ENCODE measurements at places on chromosomes 3 and 15.
A peak's percentile ranks its signal among the peaks of the same experiment; 100 is the strongest.

- DNase-seq = no peak
Observed at GRCh38 chr3:17942856-17943255, 200.4 kb upstream of the TBC1D5 start.

DNA sequence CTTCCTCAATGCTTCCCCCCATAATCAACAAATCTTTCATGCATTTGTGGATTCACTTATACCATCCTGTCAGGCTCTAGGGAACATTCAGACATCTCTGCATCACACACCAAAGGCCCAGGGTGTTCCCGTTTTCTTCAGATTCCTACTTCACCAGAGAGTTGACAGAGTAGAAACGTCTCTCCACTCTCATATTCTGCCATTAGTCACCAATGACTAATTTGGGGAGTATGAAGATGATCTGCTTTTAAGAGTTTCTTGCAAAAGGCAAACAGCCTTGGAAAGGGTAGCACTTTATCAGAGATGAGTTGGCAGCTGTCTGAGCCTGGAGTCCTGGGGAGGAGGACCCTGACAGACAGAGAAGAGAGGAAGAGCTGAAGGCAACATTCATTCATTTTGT lies 55.8 kb upstream of the DGKG start:
- DNase-seq = peak; percentile 33

GRCh38 chr3:198018416-198018815 lies 58.4 kb downstream of the LMLN start:
- no peak for DNase-seq

DNA sequence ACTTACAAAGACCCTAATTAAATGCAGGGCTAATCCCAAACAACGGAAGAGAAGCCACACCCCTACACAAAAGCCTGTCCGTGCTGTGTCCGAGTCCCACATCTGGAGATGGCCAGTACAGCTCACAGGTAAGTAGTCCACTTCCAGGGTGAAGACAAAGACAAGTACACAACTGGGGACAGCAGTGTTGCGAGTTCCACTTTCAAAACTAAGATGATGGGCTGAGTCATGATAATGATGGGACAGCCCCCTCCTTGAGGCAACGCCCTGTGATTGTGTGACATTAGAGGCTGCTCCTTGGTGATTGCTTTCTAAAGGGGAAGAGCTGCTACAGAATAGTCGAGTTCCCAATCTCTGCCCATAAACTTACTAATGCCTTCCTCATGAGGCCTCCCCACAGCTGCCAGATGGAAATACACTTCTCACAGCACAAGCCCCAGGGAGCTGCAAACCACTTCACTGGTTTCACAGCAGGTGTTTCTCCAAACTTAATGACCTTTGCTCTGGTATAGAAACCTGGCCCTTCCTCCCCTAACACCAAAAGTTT lies 27.6 kb downstream of the RFT1 start:
- DNase-seq = no peak

DNA sequence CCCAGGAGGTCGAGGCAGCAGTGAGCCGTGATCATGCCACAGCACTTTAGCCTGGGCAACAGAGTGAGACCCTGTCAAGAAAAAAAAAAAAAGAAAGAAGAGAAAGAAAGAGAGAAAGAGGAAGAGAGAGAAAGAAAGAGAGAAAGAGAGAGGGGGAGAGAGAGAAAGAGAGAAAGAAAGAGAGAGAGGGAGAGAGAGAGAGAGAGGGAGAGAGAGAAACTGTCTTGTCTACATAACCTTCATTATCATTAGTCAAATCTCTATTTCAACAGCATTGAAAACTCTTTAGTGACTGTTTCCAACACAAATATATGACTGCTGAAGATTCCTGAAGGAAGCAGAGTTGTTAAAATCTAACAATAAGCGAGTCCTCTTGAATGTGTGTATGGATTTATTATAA lies 304.3 kb downstream of the MAGI1 start:
- DNase-seq = no peak

DNA sequence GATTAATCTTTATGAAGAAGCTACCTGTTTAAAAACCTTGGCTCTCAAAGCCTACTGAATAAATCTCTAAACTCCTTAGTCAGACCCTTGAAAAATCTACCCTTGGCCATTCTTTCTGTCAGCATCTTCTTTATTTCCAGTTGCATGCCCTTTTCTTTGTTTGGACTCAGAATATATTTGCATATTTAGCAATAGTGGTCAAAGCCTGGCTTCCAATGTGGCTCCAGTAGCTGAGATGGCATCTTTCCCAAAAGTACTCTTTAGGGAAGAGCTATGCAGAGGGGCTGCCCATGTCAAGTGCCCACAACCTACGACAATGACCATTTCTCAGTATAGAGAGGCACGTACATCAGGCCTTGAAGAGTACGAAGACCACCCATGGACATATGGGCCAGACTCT lies 47.2 kb downstream of the TLNRD1 start:
- DNase-seq = no peak

- no peak for DNase-seq
Observed at GRCh38 chr3:60669636-60670035, 581.6 kb downstream of the FHIT start.

- DNase-seq = no peak
Observed at GRCh38 chr3:37556789-37557301, 304.8 kb upstream of the CTDSPL start.
